ENCODE measurements at places on chromosomes 12 and 14.

- no peak for DNase-seq
Observed at GRCh38 chr12:99746538-99746937, 99.0 kb downstream of the GARIN6 start.

DNA sequence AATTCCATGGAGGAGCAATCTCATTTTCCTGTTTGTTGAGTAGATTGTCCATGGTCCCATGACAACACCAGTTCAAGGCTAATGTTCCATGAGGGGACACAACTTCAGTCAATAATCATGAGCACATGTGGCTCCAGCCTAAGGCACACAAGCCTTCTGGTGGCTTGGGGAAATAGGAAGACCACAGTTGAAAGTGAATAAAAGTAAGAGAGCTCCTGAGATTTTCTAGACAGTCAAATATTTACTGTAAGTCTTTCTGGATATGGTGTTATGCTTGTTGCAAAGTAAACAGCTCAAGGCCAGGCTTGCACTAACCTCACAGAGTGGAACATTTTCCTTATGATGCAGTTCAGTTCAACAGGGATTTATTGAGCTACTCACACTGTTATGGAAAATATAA lies 206.9 kb upstream of the SLC38A2 start:
- DNase-seq, result no peak

DNA sequence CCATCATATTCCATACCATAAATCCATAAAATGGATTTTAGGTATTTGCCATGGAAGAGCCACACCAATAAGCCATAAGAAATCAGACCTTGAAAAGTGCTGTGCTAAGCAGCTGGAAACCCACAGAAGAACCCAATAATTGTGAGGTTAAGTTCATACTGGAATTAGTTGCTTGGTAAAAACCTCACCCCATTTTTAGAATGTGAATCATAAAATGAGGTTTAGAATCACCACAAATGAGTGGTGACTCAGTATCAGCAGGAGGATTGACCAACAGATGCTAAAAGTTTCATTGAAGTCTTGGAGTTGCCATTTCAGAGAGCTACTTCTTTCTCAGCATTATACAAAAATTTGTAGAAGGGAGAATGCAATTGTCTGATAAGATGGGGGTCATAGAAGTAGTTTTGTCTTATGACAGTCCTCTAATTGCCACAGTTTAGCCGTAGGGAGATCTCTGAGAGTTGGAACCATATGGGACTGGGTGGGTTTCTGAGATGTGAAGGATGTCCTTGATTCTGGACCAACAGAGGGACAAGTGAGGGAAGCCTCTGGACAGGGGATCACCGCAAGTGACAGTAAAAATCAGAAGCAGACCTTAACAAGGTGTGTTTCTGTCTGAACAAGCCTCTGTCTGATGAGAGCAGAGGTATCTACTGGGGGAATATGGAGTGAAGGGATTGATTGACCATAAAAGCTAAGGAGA lies 1.4 kb upstream of the STON2 start:
- DNase-seq, result peak; percentile 90

GRCh38 chr12:40223646-40224045 lies 1.2 kb upstream of the LRRK2 start:
- no peak for DNase-seq

- no peak for DNase-seq
Observed at GRCh38 chr12:57741844-57742738, 2.7 kb upstream of the TSPAN31 start.

DNA sequence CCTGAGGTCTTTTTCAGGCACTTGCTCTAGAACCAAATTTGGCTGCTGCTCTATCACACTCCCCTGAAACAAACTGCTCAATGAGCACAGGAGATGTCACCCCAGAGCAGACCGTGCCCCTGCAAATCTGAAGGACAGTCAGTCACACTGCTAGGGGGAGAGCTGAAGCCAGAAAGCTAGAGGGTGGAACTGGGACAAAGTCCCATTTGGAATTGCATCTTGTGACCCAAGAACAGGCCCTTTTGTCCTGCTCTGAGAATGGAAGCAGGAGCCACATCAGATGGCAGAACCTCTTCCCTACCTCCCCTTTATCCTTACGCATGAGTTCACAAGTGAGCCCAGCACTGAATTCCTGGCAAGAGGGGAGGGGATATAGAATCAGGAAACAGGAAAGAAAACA lies 64.7 kb downstream of the MAP3K9 start:
- DNase-seq, result no peak

GRCh38 chr14:104240434-104241157 lies 102.2 kb downstream of the KIF26A start:
- DNase-seq, result no peak

GRCh38 chr12:75587340-75588106 lies 76.1 kb upstream of the KRR1 start:
- no peak for DNase-seq

- peak; percentile 75 for DNase-seq
Observed at GRCh38 chr14:34711169-34711568, 3.2 kb downstream of the CFL2 start.

GRCh38 chr12:238116-238515 lies 24.2 kb upstream of the SLC6A12 start:
- DNase-seq, result no peak

DNA sequence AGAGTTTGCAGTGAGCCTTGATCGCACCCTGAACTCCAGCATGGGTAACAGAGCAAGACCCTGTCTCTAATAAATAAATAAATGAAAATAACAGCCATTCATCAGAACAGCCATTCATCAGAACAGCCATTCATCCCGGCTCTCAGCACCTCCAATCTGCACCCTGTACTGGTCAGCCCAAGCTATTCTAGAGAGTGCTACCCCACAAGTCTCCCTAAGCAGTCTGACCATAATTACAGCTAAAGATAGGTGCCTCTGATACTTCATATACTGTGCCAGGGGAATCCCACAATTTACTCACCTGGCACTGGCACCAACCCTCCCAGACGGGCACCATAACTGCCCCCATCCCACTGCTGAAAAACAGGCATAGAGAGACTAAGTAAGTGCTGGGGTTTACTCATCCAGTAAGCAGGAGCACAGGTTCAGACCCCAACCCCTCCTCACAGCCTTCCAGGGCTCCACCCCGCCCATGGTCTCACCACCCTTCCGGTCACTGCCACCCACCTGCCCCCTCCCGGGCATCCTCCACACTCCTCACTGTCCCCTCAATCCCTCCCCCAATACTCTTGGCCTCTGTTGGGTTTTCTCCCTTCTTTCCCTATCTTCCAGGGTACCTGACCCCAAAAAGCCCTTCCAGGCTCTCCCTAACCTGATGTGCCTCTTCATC lies 15.2 kb upstream of the EIF5 start:
- DNase-seq, result no peak

- DNase-seq, result no peak
Observed at GRCh38 chr14:94143711-94144110, 14.3 kb upstream of the IFI27L2 start.

GRCh38 chr14:57928732-57929131 lies 62.8 kb upstream of the SLC35F4 start:
- no peak for DNase-seq

DNA sequence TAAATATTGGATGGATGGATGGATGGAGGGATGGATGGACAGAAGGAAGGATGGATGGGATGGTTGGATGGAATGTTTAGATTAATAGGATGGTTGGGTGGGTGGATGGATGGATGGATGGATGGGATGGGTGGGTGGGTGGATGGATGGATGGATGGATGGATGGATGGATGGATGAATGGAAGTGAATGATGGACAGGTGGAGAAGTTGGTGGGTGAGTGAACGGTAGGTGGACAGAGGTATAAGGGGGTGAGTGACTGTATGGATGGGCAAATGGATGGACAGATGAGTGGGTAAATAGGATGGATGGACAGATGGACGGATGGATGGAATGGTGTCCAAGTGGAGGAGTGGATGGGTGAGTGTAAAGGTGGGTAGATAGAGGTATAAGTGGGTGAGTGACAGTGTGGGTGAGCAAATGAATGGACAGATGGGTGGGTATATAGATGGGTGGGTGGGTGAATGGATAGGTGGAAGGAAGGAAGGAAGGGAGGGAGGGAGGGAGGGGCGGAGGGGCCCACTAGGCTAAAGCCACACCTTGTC lies 41.9 kb downstream of the HRK start:
- DNase-seq, result no peak

DNA sequence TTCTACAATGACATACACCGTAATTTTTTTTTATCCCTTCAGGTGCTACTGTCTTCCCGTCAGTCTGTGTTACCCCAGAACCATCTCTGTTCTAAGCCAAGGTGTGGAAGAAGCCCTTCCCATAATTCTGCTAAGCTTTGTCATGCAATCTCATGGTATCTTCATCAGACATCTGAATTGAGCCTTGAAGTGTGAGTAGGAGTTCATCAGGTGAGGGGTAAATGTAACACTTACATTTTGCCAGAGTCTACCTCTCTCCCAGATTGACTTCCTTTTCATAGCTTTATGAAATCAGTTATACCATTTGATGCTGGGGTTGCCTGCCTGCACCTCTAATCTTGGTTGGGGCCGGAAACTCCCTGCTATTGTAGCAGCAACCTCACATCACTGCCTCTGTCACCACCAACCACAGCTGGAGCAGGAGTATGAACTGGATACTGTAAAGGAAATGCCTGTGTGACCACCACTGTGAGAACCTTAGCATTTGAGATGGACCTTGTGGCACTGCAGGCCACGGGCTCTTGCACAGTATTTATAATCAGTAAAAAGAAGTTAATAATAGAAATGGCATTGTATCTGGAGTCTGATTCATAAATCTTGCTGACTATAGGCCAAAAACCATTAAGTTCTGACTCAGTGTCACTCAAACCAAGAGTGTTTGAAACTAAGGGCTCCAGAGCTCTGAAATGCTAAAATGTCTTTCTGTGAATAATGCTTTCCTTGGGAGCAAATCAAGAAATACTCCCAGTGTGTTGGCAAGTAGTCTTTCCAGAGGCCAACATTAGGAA lies 58.7 kb upstream of the STK38L start:
- peak; percentile 49 for DNase-seq

- no peak for DNase-seq
Observed at GRCh38 chr12:53601296-53601847, 24.8 kb downstream of the ATF7 start.

DNA sequence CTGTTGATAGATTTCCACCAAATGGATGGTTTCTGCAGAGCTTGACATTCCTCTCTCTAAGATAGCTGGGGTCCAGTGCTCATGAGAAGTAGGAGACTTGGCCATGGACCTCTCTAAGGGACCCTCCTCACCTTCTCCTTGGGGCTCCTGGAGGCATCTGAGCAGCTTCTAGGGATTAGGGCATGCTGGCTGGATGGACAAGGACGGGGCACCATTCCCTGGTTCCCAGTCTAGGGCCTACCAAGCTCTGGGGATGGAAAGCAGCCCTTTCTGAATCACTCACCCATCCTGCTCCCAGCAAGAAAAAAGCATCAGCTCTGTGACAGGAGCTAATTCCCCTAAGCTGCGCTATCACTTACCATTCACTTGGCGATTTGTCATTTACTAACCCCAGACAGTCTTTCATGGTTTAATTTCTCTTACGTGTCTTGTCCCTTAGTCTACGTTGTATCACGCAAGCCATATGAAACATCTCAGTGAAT lies 39.5 kb downstream of the VWF start:
- no peak for DNase-seq

DNA sequence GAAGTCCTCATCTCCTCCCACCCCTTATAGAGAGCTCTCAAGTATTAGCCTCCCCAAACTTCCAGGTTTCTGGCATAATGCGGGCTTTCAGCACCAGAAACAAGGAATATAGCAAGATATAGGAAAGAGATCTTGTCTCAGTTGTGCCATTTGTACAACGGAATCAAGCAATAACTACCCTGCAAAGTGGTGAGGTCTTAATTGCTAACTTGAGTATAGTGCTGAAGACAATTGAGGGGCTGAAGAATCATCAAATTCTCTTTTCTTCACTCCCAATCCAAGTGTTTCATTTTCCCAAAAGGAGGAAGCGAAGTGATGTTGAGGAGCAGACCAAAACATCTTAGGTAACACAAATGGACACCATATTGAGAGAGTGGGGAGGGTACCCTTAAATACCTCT lies 26.8 kb upstream of the ANP32D start:
- DNase-seq, result no peak

GRCh38 chr12:19215115-19215514 lies 85.6 kb downstream of the PLEKHA5 start:
- no peak for DNase-seq

DNA sequence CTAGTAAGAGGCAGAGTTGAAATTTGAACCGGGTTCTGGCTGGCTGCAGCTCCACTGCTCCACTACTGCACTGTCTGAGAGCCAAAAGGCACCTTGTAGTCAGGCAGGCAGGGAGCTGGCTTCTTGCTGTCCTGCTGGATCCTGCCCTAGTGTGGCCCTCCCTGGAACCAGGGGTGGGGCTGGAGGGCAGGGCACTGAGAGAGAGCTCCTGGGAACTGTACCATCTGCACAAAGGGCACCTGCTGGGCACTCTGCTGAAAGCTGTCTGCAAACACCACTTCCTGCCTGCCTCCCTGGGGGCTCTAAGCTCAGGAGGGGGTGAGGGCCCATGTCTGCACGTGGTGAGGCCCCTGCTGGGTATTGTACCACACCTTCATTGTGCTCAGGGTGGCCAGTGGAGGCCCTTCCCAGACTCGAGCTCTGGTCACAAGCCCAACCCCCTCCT lies 19.0 kb upstream of the TCL1B start:
- no peak for DNase-seq

GRCh38 chr12:13973996-13974395 lies 7.4 kb downstream of the GRIN2B start:
- DNase-seq, result no peak

DNA sequence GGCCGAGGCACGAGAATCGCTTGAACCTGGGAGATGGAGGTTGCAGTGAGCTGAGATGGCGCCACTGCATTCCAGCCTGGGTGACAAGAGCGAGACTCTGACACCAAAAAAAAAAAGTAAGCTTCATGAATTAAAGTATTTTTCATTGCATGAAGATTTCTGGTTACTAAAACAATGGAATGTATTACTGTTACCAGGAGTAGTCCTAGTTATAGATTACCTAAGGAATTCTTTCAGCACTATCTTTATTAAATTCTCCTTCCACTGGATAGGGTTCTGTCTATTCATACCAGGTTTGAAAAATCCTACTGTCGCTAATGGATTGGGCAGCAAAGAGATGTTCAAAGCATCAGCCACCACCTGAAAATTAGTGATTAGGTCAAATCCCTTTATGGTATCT lies 12.4 kb downstream of the ETFRF1 start:
- no peak for DNase-seq

GRCh38 chr12:120554678-120555077 lies 20.5 kb downstream of the RNF10 start:
- DNase-seq, result no peak

GRCh38 chr12:127548123-127548553 lies 718.8 kb upstream of the TMEM132C start:
- peak; percentile 85 for DNase-seq

DNA sequence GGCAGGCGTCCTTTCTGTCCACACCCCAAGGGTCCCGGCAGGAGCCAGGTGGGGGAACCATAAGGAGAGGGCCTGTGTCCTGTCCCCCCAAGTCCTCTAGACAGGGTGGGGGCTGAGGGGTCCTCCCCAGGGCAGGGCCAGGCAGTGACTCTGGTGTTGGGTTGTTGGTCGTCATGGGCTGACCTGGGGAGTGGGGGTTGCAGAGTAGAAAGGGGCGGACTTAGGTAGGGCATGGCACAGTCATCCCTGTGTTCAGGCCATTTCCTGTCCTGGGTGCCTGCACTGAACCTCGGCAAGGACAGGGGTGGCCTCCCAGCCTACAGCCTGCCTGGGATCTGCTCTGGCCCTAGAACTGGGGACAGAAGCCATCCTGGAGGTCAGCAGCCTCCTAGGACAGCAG lies 356.2 kb downstream of the TMEM121 start:
- no peak for DNase-seq

Data from GM04503 (cell line).